Spinal cord (tissue), 10 donors: ENCODE measurements at places on chromosomes 16 and 17.

DNA sequence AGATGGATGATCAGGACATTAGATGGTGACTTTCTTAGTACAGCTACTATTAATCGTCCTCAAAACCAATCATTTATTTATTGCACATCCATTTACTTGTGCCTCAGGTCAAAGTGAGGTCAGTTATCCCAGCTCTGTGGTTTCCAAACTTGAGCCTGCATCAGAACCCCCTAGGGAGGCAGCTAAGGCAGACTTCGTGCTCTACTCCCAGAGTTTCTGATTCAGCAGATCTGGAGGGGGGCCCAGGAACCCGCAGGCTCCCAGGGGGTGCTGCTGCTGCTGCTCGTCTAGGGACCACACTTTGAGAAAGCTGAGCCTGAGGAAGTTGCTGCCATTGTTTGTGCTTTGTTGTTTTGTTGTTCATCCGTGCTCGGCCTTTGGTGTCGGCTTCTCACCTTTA lies 44.0 kb upstream of the CLEC18B start:
- H3K27me3 ChIP-seq, result no peaks in the 10 kb centered on the region
- H3K36me3 ChIP-seq, result peaks cover 78% of the 10 kb centered on the region
- H3K4me3 ChIP-seq, result no peak overlapping the region
- H3K4me1 ChIP-seq, result no peaks in the 10 kb centered on the region

GRCh38 chr16:86965331-86965730 lies 351.9 kb downstream of the C16orf95 start:
- no peaks in the 10 kb centered on the region for H3K27me3 ChIP-seq
- no peak overlapping the region for H3K27ac ChIP-seq
- DNase-seq, result no peak
- H3K4me1 ChIP-seq, result peaks cover 13% of the 10 kb centered on the region
- no peaks in the 10 kb centered on the region for H3K36me3 ChIP-seq

- H3K27ac ChIP-seq, result no peak overlapping the region
- peaks cover 8% of the 10 kb centered on the region for H3K4me1 ChIP-seq
- peaks cover 28% of the 10 kb centered on the region for H3K36me3 ChIP-seq
- no peak for DNase-seq
- H3K4me3 ChIP-seq, result no peak overlapping the region
Measured at GRCh38 chr17:76475302-76475701, 7.9 kb downstream of the AANAT start.

GRCh38 chr16:78994135-78994745 lies 606.3 kb downstream of the MAF start:
- H3K36me3 ChIP-seq, result no peaks in the 10 kb centered on the region
- no peak overlapping the region for H3K27ac ChIP-seq
- peaks cover 15% of the 10 kb centered on the region for H3K27me3 ChIP-seq
- no peak for DNase-seq

- no peaks in the 10 kb centered on the region for H3K36me3 ChIP-seq
- H3K27ac ChIP-seq, result no peak overlapping the region
- H3K4me1 ChIP-seq, result peaks cover 7% of the 10 kb centered on the region
- H3K4me3 ChIP-seq, result no peak overlapping the region
- no peak for DNase-seq
- H3K27me3 ChIP-seq, result no peaks in the 10 kb centered on the region
Measured at GRCh38 chr16:66134875-66135274, 231.6 kb upstream of the CDH5 start.

DNA sequence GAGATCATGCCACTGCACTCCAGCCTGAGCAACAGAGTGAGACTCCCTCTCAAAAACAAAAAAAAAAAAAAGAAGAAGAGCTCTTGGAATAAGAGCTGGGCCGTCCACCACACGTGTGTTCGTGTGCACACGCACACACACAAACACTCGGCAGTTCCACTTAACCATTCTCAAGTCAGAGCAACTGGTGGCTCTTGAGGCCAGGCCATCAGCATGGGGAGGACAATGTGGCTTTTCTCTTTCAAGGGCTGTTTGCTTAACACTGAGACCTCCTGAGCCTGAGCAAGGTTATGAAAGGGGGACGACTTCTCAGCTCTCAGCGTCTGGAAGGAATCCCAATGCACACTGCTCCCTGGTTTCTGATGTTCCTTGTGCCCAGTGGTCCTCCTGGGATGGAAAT lies 444.9 kb downstream of the SOX9 start:
- H3K27ac ChIP-seq, result no peak overlapping the region
- no peak for DNase-seq
- no peaks in the 10 kb centered on the region for H3K27me3 ChIP-seq
- H3K4me3 ChIP-seq, result no peak overlapping the region
- peaks cover 3% of the 10 kb centered on the region for H3K36me3 ChIP-seq
- H3K4me1 ChIP-seq, result peaks cover 80% of the 10 kb centered on the region

DNA sequence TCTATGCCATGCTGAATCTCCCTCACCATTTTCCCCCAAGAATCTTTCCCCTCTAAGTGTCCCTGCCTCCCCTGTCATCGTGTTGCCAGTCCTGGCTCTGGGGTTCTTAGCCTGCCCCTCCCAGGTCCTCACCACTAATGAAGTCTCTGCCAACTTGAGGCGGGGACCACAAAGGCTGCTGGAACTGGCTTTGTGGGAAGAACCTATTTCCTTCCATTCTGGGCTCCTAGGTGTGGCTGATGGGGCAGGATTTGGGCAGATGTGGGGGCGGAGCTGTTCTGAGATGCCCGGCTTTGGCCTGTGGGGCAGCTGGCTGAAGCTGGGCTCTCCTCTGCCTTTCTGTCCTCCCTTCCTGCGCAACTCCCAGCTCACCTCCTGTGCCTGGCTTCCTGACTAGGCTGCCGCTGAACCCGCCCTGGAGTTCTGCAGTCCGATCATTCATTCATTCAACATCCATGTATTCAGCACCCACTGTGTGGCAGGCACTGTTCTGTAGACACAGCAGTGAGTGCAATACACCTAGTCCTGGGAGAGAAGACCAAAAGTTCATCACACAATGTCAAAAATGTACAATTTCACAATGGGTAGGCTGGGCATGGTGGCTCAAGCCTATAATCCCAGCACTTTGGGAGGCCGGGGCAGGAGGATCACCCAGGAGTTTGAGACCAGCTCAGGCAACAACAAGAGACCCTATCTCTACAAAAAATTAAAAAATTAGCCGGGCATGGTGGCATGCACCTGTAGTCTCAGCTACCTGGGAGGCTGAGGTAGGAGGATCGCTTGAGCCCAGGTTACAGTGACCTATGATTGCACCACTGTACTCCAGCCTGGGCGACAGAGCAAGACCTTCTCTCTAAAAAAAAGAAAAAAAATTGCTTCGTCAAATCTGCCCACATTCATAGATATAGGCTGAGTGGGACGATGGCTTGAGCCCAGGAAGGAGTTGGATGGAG lies 1.9 kb upstream of the SNN start:
- peaks cover 13% of the 10 kb centered on the region for H3K36me3 ChIP-seq
- no peaks in the 10 kb centered on the region for H3K27me3 ChIP-seq
- peaks cover 30% of the 10 kb centered on the region for H3K4me1 ChIP-seq
- H3K27ac ChIP-seq, result no peak overlapping the region
- H3K4me3 ChIP-seq, result no peak overlapping the region
- no peak for DNase-seq

DNA sequence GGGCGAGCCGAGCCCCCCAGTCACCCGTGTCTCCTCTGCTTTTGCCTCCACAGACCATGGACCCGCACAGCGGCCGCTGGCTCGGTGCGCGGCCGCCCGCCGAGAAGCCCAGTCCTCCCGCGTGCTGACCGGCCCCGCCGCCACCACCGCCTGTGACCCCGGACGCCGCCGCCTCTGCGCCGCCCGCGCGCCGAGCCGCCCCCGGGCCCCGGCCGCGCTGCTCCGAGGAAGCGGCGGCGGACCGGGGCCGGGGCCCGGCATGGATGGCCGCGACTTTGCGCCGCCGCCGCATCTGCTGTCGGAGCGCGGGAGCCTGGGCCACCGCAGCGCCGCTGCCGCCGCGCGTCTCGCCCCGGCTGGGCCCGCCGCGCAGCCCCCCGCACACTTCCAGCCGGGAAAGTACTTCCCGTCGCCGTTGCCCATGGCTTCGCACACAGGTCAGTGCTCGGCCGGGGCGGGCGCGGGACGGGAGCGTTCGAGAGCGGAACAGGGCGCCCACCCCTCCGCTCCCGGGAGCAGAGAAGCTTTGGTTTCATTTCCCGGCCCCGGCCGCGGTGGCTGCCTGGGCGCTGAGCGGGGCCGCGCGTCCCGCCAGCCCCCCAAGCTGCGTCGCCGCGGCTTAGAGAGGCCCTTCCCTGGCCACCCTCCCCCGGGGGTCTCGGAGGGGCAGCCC lies 4.4 kb downstream of the BAHCC1 start:
- no peak for DNase-seq
- peak overlapping the region; percentile 50 for H3K4me3 ChIP-seq
- peak overlapping the region; percentile 88 for H3K27ac ChIP-seq
- H3K27me3 ChIP-seq, result no peaks in the 10 kb centered on the region
- peaks cover 54% of the 10 kb centered on the region for H3K4me1 ChIP-seq
- peaks cover 27% of the 10 kb centered on the region for H3K36me3 ChIP-seq

- DNase-seq, result no peak
- no peak overlapping the region for H3K27ac ChIP-seq
- H3K4me3 ChIP-seq, result no peak overlapping the region
- peaks cover 27% of the 10 kb centered on the region for H3K4me1 ChIP-seq
- peaks cover 33% of the 10 kb centered on the region for H3K36me3 ChIP-seq
- no peaks in the 10 kb centered on the region for H3K27me3 ChIP-seq
Measured at GRCh38 chr17:82563318-82563717, 43.8 kb downstream of the FOXK2 start.

DNA sequence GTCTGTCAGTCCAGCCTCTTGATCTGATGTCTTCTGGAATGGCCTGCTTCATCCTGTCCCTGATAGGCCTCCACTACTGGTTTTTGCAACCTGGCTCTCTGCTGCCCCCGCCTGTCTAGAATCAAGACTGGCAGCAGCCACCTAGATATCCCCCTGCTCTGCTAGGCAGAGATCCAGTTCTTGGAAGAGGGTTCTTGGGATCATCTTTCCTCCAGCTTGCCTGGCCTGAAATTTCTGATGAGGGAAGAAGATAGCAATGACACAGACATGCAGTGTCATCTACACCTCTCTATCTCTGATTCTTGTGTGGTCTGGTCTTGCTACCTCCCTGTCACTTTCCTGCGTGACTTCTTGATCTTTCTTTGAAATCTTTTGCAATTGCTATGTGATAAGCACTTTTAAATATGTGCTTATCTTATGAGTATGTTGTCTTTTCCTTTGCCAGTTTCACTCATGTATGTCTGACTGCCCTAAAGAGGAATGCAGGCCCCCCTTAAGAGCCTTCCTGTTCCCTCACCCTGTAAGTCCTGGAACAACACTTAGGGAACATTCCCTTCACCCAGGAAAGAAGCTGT lies 20.3 kb upstream of the NFATC3 start:
- DNase-seq, result peak; percentile 58
- H3K36me3 ChIP-seq, result peaks cover 32% of the 10 kb centered on the region
- no peaks in the 10 kb centered on the region for H3K27me3 ChIP-seq
- no peak overlapping the region for H3K4me3 ChIP-seq

GRCh38 chr16:68117884-68118283 lies 32.7 kb downstream of the NFATC3 start:
- DNase-seq, result no peak
- no peaks in the 10 kb centered on the region for H3K27me3 ChIP-seq
- peaks cover 2% of the 10 kb centered on the region for H3K36me3 ChIP-seq
- H3K4me1 ChIP-seq, result no peaks in the 10 kb centered on the region
- H3K4me3 ChIP-seq, result no peak overlapping the region

- peaks cover 4% of the 10 kb centered on the region for H3K36me3 ChIP-seq
- H3K4me1 ChIP-seq, result peaks cover 35% of the 10 kb centered on the region
- H3K27me3 ChIP-seq, result no peaks in the 10 kb centered on the region
- no peak for DNase-seq
- peak overlapping the region; percentile 78 for H3K4me3 ChIP-seq
- H3K27ac ChIP-seq, result peak overlapping the region; percentile 34
Measured at GRCh38 chr17:45314741-45315647, 1.8 kb downstream of the MAP3K14 start.

GRCh38 chr16:88352261-88353200 lies 30.2 kb upstream of the ZNF469 start:
- no peak overlapping the region for H3K27ac ChIP-seq
- H3K4me3 ChIP-seq, result no peak overlapping the region
- H3K36me3 ChIP-seq, result no peaks in the 10 kb centered on the region
- DNase-seq, result no peak

DNA sequence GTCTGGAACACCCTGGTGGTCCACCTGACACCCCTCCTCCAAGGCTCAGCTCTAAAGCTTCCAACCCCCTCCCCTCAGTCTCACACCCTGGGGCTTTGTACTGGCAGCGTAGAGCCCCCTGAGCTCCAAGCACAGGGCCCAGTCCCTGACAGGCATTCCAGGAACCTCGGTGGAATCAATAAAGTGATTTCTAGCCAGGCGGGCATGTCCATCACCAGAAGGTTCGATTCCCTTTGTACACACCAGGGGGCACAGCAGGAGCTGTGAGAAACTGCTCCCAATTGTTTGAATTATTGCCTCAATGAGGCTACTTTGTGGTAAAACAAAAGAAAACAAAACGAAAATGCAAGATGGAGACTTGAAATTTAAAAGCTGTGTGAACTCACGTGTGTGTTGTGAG lies 51.8 kb downstream of the SMPD3 start:
- H3K27ac ChIP-seq, result no peak overlapping the region
- no peaks in the 10 kb centered on the region for H3K36me3 ChIP-seq
- H3K27me3 ChIP-seq, result no peaks in the 10 kb centered on the region
- DNase-seq, result no peak

DNA sequence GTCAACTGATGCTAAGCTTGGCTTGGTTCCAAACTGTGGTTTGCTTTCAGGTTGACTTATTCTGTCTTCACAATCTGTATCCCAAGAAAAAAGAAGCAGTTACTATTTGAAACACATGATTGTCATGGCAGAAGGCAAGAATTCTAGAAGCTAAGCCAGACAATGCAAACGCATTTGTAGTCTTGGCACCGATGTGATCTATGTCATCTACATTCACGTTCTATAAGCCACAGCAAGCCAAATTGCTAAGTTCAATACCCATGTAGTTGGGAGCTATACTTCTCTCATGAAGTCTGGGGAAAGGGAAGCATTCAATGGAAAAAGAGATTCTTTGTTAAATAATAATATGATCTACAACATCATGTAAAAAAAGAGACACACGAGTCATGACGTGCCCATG lies 18.3 kb upstream of the KIF2B start:
- H3K27ac ChIP-seq, result no peak overlapping the region
- DNase-seq, result no peak
- no peaks in the 10 kb centered on the region for H3K27me3 ChIP-seq
- H3K36me3 ChIP-seq, result no peaks in the 10 kb centered on the region
- H3K4me3 ChIP-seq, result no peak overlapping the region

- H3K27me3 ChIP-seq, result no peaks in the 10 kb centered on the region
- H3K4me1 ChIP-seq, result no peaks in the 10 kb centered on the region
- no peak for DNase-seq
- H3K36me3 ChIP-seq, result no peaks in the 10 kb centered on the region
- no peak overlapping the region for H3K27ac ChIP-seq
- no peak overlapping the region for H3K4me3 ChIP-seq
Measured at GRCh38 chr16:83603723-83604570, 203.8 kb upstream of the HSBP1 start.

DNA sequence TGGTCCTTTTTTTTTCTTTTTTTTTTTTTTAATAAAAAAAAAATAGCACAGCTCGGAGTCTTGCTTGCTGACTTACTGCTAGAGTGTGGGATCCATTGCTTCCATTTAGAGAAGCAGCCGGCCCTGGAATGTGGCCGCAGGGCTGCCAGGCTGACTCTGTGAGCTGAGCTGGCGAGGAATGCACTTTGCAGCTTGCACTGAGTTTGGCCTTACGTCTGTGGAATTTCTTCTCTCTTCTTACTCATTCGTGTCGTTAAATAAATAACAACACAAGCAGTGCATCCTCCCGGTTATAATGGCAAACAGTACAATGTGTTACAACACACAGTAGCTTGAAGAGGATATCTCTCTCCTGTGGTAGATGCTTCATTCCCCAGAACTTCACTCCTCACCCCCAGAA lies 69.2 kb downstream of the PRKCB start:
- H3K27me3 ChIP-seq, result no peaks in the 10 kb centered on the region
- no peak for DNase-seq
- no peak overlapping the region for H3K4me3 ChIP-seq
- H3K27ac ChIP-seq, result no peak overlapping the region
- H3K4me1 ChIP-seq, result peaks cover 11% of the 10 kb centered on the region
